ENCODE measurements at places on chromosomes 11 and 22. TPM values are rescaled to one million over a fixed set of nuclear protein-coding genes. Genes with fewer than 3 reads are reported as not detected.

CBLIF gene
- total RNA-seq: not detected

ARFIP2 gene
- total RNA-seq: 40.6 TPM

TNNT3 gene
- total RNA-seq: 5.4 TPM

ZP1 gene
- not detected for total RNA-seq

ESAM gene
- 0.45 TPM for total RNA-seq

BTBD10 gene
- total RNA-seq: 25.7 TPM

OR52N4 gene
- total RNA-seq: 0.89 TPM

SLC43A1 gene
- total RNA-seq: 23.4 TPM

ZBTB3 gene
- 14.3 TPM for total RNA-seq

CELSR1 gene
- total RNA-seq: 0.20 TPM

SMIM35 gene
- 0.27 TPM for total RNA-seq

OR9G1 gene
- not detected for total RNA-seq

CRKL gene
- 82.2 TPM for total RNA-seq

OR52H1 gene
- total RNA-seq: not detected

OR6A2 gene
- total RNA-seq: not detected

TRIM21 gene
- total RNA-seq: 95.1 TPM

TRIM29 gene
- not detected for total RNA-seq

MRGPRX3 gene
- not detected for total RNA-seq

GAB4 gene
- not detected for total RNA-seq

RNASEH2C gene
- total RNA-seq: 86.3 TPM

ZPR1 gene
- total RNA-seq: 55.9 TPM

NAALAD2 gene
- total RNA-seq: not detected

SLC22A9 gene
- total RNA-seq: not detected

KDM4E gene
- not detected for total RNA-seq

C22orf15 gene
- 0.99 TPM for total RNA-seq

LMNTD2 gene
- total RNA-seq: 4.8 TPM

MUC2 gene
- not detected for total RNA-seq

MIOX gene
- 0.23 TPM for total RNA-seq

KCNJ1 gene
- not detected for total RNA-seq

MS4A12 gene
- total RNA-seq: not detected

TRIM6 gene
- total RNA-seq: 0.07 TPM
